Spinal cord (tissue), 10 donors: ENCODE measurements at places on chromosomes 13 and 19. TPM values are rescaled to one million over a fixed set of nuclear protein-coding genes. Genes with fewer than 3 reads are reported as not detected.

Gene KLHL1
- 8.9 TPM for total RNA-seq

DNA sequence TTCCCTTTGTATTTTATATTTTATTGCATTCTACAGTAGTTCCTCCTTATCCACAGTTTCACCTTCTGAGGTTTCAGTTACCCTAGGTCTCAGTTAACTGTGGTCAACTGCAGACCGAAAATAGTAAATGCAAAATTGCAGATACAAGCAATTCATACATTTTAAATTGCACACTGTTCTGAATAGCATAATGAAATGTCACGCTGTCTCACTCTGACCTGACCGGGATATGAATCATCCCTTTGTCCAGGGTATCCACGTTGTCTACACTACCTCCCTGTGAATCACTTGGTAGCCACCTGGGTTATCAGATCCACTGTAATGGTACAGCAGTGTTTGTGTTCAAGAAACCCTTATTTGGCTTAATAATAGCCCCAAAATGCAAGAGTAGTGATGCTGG, 325.0 kb downstream of the DNAJC15 start:
- no peak overlapping the region for H3K4me3 ChIP-seq
- no peaks in the 10 kb centered on the region for H3K27me3 ChIP-seq
- H3K4me1 ChIP-seq, result no peaks in the 10 kb centered on the region
- DNase-seq, result no peak

Gene LILRA1
- 0.83 TPM for total RNA-seq

- H3K36me3 ChIP-seq, result no peaks in the 10 kb centered on the region
- H3K4me3 ChIP-seq, result peak overlapping the region; percentile 70
- peak; percentile 76 for DNase-seq
These were observed 1.8 kb downstream of the ZNF114 start for GRCh38 chr19:48271531-48272151.

Gene GSX1
- total RNA-seq, result 0.20 TPM

DNA sequence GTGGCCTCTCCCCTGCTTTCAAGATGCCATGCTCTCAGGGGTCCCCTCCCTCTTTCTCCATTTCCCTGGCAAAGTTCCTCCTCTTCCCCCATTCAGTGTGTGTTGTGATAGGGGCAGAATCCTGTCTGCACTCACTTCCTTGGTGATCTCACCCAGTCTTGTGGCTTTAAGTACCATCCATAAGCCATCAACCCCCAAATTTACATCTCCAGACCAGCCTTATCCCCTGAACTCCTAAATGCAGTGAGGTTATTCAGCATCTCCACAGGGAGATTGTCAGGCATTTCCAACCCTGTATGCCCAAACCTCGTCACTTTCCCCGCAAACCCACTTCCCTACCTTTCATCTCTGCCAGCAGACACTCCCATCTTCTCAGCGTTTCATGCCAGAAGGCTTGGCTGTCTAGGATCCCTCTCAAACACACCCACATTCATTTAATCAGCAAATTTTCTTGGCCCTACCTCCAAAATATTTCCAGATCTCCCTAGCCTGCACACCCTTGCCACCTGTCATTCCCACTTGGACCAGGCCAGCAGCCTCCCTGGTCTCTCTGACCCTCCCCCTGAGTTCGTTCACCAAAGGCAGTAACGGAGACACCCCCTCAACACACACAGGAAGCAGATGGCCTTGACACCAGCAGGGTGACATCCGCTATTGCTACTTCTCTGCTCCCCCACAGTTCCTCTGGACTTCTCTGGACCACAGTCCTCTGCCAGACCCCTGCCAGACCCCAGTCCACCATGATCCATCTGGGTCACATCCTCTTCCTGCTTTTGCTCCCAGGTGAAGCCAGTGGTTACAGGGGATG, at the start of gene HCST:
Gene HCST (plus strand): TSS at position 676 of the 808 bp plus-strand sequence. CDS start 65 bp downstream, at position 741.
- peaks cover 8% of the 10 kb centered on the region for H3K36me3 ChIP-seq
- peaks cover 4% of the 10 kb centered on the region for H3K27me3 ChIP-seq
- peaks cover 47% of the 10 kb centered on the region for H3K4me1 ChIP-seq

DNA sequence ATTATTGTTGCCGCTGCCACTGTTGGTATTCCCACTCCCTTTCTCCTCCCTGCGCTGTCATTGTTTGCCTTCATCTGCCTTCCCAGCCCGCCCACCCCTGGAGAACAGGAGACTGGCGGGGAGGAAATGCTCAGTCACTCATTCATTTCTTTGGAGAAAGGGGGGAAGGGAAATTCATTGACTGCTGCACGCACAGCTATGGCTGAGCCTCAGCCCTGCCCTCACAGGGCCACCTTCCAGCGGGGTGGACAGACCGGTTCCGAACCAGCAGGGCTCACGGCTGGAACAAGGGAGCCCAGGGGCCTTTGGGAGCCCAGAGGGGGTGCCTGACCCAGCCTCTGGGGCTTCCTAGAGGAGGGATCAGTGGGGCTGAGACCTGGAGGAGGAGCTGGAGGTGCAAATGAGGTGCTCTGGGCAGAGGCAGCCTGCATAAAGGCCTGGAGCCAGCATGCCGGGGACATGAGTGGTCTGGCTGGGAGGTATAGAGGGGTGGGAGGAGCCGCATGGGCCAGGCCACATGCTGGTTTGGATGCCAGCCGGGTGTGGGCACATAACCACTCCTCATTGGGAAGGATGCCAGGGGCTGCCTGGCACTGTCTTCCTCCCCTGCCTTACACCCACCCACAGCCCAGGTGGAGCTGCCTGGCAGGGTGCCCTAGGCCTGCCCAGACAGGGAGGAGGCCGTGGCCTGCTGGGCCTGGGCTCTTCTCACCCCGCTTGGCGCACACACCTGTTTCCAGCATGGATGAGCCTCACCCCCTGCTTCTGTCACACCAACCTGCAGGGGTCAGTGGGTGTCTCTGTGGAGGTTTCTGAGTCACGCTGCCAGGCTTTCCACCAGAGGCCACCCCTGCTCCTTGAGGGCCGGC, 26.8 kb downstream of the PPP5C start:
- peaks cover 20% of the 10 kb centered on the region for H3K4me1 ChIP-seq
- H3K4me3 ChIP-seq, result no peak overlapping the region
- H3K27ac ChIP-seq, result no peak overlapping the region
- H3K36me3 ChIP-seq, result peaks cover 61% of the 10 kb centered on the region

Gene SOX1
- 1.6 TPM for total RNA-seq

DNA sequence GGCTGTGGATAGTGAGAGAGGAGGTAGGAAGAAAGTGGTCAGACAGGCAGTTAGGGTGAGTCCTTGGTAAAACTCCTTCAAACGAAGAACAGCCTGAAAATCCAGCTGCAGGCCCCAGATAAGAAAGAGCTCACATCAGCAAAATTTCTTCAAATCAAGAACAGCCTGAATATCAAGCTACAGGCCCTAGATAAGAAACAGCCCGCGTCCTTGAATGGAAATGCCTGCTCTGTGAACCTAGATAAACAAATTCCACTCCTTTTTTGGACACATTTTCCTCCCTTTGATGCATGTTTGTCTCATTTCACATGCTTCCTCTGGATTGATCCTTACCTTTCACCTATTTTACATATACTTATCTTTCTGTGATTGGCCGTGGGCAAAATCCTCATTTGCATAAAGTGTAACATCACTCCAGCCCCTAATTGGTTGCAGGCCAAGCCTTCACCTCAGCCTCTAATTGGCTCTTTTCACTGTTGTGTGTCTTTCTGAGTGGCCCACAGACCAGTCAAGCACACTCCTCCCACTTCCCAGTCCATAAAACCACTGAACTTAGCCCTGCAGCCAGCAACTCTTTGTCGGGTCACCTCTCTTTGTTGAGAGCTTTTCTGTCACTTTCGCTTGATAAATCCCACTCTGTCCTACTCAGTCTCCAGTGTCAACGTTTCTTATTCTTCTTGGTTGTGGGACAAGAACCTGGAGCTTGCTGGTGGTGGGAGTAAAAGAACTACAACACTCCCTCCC, 6.0 kb upstream of the SULT2A1 start:
- H3K4me3 ChIP-seq, result no peak overlapping the region
- DNase-seq, result no peak
- H3K36me3 ChIP-seq, result no peaks in the 10 kb centered on the region
- H3K4me1 ChIP-seq, result no peaks in the 10 kb centered on the region
- H3K27ac ChIP-seq, result no peak overlapping the region

DNA sequence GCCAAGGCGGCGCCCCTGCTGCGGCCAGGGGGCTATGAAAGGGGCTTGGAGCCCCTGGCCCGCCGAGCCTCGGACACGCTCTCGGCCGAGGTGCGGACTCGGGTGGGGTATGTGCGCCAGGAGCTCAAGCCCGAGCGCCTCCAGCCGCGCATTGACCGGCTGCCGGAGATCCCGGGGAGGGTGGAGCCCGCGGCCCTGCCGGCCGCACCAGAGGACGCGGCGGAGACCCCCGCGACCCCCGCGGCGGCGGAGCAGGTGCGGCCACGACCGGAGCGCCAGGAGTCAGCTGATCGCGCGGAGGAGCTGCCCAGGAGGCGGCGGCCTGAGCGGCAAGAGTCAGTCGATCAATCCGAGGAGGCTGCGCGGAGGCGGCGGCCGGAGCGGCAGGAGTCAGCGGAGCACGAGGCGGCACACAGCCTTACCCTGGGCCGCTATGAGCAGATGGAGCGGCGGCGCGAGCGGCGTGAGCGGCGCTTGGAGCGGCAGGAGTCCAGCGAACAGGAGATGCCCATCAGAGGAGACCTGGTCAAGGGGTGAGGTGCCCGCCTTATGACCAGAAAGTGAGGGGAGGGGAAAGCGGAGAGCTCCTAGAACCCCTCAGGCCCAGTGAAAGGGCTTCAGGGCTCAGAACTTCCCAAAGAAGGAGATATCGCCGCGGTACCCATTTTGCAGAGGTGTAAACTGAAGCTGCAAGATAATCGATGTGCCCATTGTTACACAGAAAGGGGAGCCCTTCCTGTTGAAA, 8.8 kb upstream of the SHKBP1 start:
- H3K27me3 ChIP-seq, result peaks cover 28% of the 10 kb centered on the region
- peaks cover 18% of the 10 kb centered on the region for H3K36me3 ChIP-seq
- DNase-seq, result no peak
- H3K4me1 ChIP-seq, result peaks cover 13% of the 10 kb centered on the region

Gene RNF113B
- not detected for total RNA-seq

DNA sequence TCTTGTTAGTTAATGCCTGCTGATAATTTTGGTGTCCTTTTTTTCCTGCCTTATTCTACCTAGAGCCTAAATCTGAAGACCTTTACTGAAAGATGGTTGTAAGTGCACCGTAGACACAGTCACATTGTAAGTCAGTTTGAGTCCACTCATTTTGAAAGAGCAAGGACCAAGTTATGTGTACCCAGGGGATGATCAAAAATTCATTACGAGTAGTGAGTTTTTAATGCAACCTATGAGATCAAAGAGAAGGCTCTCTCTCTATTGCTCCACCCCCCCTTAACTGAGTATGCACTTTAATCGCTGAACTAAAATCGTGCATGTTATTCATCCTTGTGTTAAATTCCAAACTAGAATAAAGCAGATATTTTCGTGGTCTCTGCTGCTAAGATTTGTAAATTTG, 1.8 kb downstream of the RAP2A start:
- peak overlapping the region; percentile 83 for H3K4me3 ChIP-seq
- H3K27me3 ChIP-seq, result no peaks in the 10 kb centered on the region
- H3K36me3 ChIP-seq, result no peaks in the 10 kb centered on the region
- H3K27ac ChIP-seq, result no peak overlapping the region
- no peak for DNase-seq

Gene LHB
- total RNA-seq, result not detected
